NCI-H1092 treated with DMSO at 0.1 percent for 48 hours (cell line): ENCODE measurements at places on chromosomes 3 and 15.

DNA sequence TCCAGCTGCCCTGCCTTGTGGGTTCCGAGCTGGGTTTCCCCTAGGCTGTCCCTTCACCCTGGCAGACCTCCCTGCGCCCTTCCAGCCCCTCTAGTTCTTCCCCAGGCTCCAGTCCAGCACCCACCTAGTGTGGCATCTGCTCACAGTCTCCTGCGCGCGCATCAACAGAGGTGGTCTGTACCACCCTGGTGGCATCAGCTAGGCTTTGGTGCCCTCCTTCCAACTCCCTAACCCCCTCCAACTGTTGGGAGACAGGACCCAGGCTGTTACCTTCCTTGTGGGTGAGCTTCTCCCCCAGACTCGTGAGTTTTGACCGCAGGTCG is 8.0 kb downstream of the CALML4 start:
- DNase-seq = no peak

DNA sequence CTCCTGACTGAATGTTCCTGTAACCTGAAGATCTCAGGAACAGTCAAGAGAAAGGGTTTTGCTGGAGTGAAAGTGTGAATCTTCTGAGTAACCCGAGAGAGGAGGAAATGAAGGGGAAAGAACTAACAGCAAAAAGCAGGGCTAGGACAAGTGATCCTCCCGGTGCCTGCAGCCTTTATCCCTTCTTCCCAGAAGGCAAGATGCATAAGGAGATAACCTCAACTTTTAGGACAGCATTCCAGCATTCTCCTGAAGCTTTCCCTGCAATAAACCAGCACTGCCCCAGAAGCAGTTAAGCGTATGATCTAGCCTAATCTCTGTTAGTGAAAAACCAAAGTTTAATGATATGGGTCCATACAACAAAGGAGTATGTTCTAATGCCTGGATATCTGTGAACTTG is 298.8 kb downstream of the MEX3B start:
- DNase-seq = no peak

DNA sequence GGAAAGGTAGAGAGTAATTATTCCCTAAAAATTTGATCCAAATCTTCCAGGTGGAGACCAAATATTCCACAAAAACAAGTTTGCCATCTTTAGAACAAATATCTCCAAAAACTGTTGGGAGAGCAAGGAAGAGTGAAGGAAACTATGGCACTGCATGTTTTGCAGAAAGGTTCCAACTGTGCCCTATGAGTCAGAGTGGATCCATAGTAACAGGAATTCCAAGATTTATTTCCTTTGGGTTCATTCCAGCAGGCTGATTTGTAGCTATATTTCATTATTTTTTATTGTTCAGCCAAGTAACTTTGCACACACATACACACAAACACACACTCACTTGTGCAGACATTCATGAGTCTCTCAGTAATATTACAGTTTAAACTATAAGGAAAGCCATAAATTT is 459.7 kb upstream of the EPHA6 start:
- DNase-seq = no peak

- no peak for DNase-seq
These were observed 501.4 kb upstream of the NR2F2 start for GRCh38 chr15:95829062-95829461.

DNA sequence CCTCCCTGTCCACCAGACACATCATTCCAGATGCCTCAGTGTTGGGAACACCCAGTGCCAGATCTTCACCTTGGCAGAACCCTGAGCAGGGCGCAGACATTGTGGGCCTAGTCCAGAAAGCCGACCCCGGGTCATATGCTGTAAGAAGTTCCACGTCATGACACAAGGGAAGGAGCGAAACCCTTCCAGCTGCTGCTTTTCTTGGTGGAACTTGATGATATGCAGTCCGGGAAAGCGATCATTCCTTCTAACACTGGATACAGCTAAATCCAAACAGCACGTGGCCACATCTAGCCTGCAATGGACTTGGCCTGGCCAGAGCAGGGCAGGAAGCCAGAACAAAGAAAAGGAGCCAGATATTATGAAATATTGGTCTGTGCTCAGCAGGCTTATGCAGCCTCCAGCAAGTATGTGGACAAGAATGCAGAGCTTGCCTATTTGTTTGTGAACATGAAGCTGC is 22.0 kb downstream of the GASK1A start:
- no peak for DNase-seq
